ENCODE measurements at places on chromosomes 5 and 9.

DNA sequence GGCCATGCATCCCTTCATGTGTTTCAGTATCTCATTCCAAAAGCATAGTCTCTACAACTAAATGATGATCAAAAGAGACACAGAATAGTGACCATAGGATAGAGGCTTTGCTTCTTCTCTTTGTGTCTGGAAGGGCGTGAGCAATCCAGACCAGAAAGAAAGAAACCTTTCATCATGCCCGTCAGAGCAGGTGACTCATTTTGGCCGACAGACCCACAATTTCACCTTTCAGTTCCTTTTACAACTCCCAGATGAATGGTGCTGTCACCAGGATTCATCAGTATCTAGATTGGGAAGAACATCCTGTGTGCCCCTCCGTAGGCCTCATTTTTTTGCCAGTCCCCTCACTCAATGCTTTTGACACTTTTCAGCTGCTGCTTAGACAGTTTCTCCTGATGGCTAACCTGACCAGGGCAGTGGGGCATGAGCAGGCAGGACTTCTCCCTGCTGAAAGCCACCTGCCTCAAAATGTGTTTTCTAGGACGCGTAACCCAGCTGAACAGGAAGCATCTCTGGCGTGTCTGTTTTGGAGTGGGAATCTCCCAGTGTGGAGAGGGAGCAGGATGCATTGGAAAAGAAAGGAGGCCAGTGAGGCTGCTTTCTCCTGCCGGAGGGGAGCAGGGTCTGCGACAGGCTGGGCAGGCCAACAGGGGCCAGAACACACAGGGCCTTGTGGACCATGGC lies 21.2 kb downstream of the ABLIM3 start:
- no peaks in the 10 kb centered on the region for H3K27me3 ChIP-seq
- H3K27ac ChIP-seq = no peak overlapping the region
- no peak overlapping the region for H3K4me3 ChIP-seq
- DNase-seq = no peak

DNA sequence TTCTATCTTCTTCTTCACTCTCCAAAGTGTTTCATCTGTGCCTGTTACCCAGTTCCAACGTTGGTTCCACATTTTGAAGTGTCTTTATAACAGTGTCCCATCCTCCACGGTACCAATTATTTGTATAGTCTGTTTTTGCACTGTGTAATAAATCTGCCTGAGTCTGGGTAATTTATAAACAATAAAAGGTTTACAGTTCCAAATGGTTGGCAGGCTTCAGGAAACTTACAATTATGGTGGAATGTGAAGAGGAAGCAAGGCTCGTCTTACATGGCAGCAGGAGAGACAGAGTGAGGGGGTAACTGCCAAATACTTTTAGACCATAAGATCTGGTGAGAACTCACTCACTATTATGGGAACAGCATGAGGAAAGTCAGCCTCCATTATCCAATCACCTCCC lies 465.4 kb upstream of the CDH9 start:
- H3K4me3 ChIP-seq = no peak overlapping the region
- H3K4me1 ChIP-seq = no peaks in the 10 kb centered on the region

GRCh38 chr5:179912951-179913350 lies 5.3 kb upstream of the TBC1D9B start:
- H3K27ac ChIP-seq = no peak overlapping the region
- peaks cover 4% of the 10 kb centered on the region for H3K4me1 ChIP-seq
- DNase-seq = no peak
- H3K4me3 ChIP-seq = no peak overlapping the region
- no peaks in the 10 kb centered on the region for H3K36me3 ChIP-seq

DNA sequence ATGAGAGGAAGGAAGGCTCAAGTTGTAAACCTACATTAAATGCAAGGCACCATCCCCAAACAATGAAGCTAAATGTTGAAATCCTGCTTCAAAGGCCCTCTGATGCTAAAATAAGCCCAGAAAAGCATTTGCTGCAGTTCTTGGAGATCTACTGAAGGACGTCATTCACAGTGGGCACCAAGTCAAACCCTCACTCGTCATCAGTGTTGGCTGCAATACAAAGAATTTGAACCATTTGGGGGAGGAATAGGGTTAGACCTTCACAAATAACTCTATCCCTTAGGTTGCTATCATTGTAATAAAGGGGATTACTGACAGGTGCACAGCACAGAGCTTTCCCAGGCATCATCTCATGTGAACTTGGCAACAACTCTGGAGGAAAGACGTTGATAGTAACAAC lies 9.3 kb upstream of the MEGF9 start:
- H3K4me3 ChIP-seq = no peak overlapping the region
- H3K27ac ChIP-seq = no peak overlapping the region
- H3K27me3 ChIP-seq = no peaks in the 10 kb centered on the region
- DNase-seq = no peak

DNA sequence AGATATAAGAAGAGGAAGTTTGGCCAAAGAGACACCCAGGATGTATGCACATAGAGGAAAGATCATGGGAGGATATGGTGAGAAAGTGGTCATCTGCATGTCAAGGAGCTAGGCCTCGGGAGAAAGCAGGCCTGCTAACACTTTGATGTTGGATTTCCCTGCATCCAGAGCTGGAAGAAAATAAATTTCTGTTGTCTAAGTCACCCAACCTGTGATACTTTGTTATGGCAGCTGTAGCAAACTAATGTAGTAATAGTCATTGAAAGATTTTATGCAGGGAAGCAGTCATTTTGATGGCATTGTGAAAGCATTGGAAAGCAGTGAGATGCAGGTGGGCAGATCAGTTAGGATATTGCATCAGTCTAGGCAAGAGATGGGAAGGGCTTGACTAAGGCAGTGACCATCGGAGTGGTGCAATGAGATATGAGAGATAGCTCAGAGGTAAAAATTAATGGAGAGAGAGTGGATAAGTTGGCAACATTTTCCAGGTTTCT lies 24.5 kb upstream of the FOCAD start:
- H3K36me3 ChIP-seq = no peaks in the 10 kb centered on the region
- H3K4me3 ChIP-seq = peak overlapping the region; percentile 57
- H3K4me1 ChIP-seq = peaks cover 22% of the 10 kb centered on the region
- H3K27ac ChIP-seq = no peak overlapping the region
- H3K27me3 ChIP-seq = no peaks in the 10 kb centered on the region
- DNase-seq = no peak

DNA sequence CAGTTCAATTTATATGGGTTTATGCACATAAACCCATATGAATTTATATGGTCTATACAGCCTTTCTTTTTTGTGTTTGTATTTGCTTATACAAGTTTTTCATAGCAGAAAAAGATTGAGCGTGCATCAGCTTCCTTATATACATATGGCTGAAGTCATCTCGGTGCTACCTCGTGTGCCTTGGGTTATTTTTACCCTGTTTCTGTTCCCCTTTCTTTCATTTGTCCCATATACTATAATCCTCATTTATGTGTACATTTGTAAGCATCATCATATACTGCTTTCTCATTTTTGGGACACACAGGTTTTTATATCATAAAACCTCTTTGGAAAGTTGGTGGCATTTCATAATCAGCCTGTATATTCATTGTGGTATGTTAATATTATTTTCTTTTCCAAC lies 107.8 kb upstream of the ADAMTSL1 start:
- peaks cover 5% of the 10 kb centered on the region for H3K4me1 ChIP-seq
- no peak overlapping the region for H3K4me3 ChIP-seq
- H3K36me3 ChIP-seq = no peaks in the 10 kb centered on the region
- H3K27me3 ChIP-seq = no peaks in the 10 kb centered on the region
- DNase-seq = no peak

All from hepatocyte (in vitro differentiated cells).